ENCODE measurements at places on chromosomes 11 and 22.
A peak's percentile ranks its signal among the peaks of the same experiment; 100 is the strongest.

DNA sequence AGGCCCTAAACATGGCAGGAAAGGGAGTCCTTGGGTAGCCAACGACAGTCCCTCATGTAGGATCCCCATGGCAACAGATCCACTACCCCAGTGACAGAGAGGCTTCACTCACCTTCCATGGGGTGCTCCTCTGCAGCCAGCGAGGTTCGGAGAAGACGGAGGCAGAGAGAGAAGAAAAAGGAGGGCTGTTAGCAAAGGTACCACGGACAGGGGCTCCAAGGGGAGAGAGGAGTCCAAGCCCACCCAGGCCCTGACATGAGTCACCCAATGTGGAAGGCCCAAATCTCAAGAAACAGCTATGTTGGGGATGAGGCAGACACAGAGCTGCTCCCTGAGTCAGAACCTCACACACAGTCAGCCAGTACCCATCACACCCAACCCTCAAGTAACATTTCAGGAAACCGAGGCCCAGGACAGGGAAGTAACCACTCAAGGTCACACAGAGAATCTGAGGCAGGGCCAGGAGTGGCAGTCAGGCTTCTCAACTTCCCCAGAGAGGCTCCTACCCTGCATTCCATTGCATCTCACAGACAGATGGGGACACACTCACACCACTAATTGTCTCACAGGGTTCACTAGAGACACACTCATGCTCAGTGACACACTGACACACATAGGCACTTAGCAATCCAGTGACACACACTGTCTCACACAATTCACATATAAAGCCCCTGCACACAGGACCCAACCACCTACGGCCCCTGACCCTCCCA lies 25.2 kb downstream of the NRXN2 start:
- DNase-seq, result no peak

DNA sequence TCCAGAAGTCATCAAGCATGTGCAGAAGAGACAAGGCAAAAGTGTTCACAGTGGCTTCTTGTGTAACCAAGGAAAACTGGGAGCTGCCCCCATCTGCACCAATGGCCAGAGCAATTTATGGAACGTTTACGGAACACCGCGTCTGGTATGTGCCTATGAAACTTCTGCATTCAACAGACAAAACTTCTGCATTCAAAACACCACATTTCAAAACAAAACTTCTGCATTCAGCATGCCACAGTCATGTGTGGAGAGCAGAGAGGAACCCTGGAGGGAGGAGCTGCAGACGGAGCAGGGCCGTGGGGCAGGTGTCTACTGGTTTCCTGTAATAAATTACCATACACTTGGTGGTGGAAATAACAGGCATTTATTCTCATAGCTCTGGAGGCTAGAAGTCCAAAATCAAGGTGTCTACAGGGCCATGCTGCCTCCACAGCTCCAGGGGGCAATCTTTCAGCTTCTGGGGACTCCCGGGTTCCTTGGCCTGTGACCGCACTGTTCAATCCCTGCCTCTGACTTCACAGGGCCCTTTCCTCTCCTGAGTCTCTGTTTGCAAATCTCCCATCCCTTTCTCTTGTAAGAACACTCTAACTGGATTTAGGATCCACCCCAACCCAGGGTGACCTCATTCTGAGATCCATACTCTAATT lies 32.2 kb downstream of the RPL3 start:
- peak; percentile 46 for DNase-seq

DNA sequence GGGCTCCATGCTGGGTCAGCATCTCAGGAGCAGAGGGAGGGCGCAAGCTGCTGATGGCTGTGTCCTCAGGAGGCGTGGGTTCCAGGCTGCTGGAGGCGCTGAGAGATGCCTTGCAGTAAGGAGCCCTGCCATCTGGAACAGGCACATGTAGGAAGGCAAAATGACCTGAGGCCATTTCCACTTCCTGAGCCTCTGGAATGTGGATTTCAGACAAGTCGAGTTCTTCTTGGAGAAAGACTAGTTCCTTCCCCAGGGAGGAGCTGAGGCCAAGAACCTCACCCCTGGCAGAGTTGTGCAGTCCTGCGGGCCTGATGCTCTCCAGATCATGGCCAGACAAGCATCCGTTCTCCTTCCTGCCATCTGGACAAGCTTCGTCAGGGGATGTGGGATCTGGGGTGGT lies 19.3 kb downstream of the HPS4 start:
- DNase-seq, result no peak

GRCh38 chr11:1777737-1778136 lies 14.0 kb upstream of the CTSD start:
- DNase-seq, result no peak

- DNase-seq, result no peak
Observed at GRCh38 chr11:10087186-10087922, 206.7 kb downstream of the SBF2 start.

DNA sequence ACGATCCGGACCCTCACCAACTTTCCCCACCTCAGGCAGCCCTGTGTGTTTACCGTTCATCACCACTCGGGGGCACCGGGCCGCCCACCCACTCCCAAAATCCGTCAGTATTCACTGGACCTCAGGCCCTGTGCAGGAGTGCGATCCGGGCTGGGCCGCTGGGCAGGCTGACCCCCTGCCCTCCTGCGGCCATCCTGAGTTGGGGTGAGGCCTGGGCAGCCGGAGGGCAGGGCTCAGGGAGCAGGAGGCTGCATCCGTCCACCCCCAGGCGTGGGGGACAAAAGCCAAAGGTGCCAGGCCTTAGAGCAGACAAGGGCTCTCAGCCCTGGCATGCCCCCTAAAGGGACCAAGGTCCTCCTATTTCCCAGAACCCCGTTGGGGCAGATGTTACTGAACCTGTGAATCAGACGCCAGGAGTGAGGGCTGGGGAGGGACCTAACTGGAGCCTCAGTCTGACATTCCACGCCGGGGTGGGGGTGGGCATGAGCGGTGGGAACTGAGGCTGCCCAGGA lies 16.8 kb upstream of the TMEM191C start:
- DNase-seq, result no peak

DNA sequence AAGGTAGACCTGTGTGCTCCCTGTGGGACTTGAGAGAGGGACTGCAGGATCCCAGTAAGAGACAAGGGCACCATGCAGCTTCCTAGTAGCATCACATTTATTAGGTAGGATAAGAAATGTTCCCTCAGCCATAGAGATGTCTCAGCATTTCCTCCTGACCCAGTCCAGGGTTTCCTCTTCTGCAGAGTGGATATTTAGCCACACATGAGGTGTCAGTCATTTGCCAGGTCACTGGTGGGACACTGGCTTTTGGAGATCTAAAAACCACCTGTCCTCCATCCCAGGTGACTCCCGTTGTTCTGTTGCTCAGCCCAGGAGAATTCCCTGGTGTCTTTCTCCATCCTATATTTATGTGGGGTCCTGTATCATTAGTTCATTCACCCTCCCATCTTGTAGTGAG lies 117.5 kb upstream of the NNMT start:
- DNase-seq, result no peak

- no peak for DNase-seq
Observed at GRCh38 chr11:8342821-8343681, 79.4 kb upstream of the LMO1 start.

DNA sequence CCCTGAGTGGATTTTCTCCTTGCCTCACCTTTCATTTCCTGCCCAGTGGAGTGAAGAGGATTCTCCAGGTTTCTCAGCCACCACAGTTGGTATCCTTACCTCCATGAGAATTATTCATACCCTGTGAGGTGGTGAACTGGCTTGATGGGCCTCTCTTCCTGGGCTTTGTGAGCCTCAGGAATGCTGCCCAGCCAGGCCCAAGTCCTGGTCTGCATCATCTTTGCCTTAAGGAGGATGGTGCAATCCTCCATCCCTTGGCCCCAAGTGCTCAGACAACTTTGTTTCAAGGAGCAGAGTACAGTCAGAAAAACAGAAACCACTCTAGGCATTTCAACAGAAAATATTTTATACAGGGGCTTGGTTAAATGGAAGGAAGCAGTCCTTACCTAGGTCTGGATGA lies 114.2 kb upstream of the CADM1 start:
- no peak for DNase-seq

DNA sequence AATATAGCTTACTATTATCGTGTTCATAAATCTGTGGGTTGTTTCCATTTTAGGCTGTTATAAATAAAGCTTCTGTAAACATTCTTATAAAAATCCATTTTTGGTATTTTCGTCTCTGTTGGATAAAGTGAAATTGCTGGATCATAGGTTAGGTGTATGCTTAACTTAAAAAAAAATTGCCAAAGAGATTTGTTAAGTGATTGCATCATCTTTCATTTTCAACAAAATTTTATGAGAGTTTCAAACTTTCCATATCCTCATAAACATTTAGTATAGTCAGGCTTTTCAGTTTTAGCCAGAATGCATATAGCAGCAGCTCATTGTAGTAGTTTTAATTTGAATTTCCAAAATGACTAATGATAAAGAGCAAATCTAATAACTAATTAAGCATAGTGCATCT lies 146.7 kb upstream of the CNTN5 start:
- no peak for DNase-seq

DNA sequence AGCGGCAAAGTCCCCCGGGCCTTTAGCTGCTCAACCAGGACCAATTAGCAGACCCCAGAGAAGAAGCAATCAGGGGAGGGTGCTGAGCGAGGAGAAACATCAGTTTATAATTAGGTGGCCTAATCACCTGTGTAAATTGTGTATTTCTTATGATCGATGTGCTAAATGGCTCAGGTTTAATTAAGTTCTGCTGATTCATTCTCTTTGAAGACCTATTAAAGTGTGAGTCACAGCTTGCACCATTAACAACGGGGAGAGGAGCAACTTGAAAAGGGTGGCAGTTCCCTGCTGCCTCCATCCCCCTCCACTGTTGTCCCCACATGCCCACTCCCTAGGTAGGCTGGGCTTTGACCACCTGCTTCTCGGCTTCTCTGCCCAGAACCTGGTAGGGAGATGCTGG lies 10.7 kb downstream of the ISX start:
- DNase-seq, result no peak
